ENCODE measurements at places on chromosomes 5 and 9. TPM values are rescaled to one million over a fixed set of nuclear protein-coding genes. Genes with fewer than 3 reads are reported as not detected.

DNA sequence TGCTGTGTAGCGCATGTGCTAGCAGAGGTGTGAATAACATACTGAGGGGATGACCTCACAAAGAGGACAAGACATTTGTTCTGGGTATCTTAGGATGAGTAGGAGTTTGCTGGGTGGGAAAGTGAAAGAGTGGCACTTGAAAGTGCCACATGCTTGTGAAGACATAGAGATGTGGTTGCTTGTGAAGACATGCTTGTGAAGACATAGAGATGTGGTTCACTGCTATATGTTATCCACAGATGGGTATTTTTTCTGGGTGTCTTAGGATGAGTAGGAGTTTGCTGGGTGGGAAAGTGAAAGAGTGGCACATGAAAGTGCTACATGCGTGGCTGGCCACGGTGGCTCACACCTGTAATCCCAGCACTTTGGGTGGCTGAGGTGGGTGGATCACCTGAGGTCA lies 63.6 kb downstream of the MAST4 start:
- no peak overlapping the region for H3K27ac ChIP-seq
- no peak overlapping the region for H3K4me3 ChIP-seq
- H3K36me3 ChIP-seq: no peaks in the 10 kb centered on the region
- no peak for DNase-seq

GRCh38 chr9:85941622-85941940 lies 635 bp downstream of the NAA35 start:
- H3K4me3 ChIP-seq: no peak overlapping the region
- peaks cover 22% of the 10 kb centered on the region for H3K4me1 ChIP-seq
- no peaks in the 10 kb centered on the region for H3K27me3 ChIP-seq
- H3K27ac ChIP-seq: peak overlapping the region; percentile 80
- DNase-seq: no peak

GRCh38 chr5:138029501-138029900 lies 3.4 kb downstream of the FAM13B start:
- DNase-seq: no peak
- no peaks in the 10 kb centered on the region for H3K27me3 ChIP-seq
- peaks cover 57% of the 10 kb centered on the region for H3K4me1 ChIP-seq
- H3K4me3 ChIP-seq: peak overlapping the region; percentile 55

The SKP2 gene
- total RNA-seq: 63.4 TPM

The GPR151 gene
- not detected for total RNA-seq

GRCh38 chr5:96809921-96810320 lies 2.2 kb upstream of the ERAP1 start:
- peak overlapping the region; percentile 64 for H3K4me3 ChIP-seq
- H3K4me1 ChIP-seq: peaks cover 65% of the 10 kb centered on the region
- DNase-seq: peak; percentile 43
- peak overlapping the region; percentile 67 for H3K27ac ChIP-seq
- peaks cover 12% of the 10 kb centered on the region for H3K36me3 ChIP-seq
- no peaks in the 10 kb centered on the region for H3K27me3 ChIP-seq

DNA sequence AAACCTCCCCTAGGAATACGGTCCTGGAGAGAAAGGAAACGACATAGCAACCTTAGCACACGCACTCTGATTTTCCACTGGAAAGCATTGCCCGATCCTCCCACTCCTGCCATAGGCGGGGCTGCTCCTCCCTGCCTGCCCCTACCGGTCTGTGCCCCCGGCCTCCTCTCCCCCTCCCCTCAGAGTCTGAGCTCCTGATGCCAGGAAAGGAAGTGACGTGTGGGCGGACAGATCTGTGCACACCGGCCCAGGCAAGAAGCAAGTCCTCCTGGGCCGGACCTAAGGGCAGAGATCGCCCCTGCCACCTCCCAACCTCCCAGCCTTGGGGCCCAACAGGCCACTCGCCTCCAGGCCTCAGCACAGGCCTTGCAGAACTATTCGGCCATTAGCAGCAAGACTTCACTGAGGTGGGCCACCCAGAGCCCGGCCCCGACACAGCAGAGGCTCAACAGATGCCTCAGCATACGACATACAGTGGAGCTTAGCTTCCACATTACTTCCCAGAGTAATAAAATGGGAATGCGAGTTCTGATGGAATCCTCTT lies 7.2 kb downstream of the NINJ1 start:
- H3K36me3 ChIP-seq: peaks cover 22% of the 10 kb centered on the region
- no peaks in the 10 kb centered on the region for H3K27me3 ChIP-seq
- H3K4me3 ChIP-seq: peak overlapping the region; percentile 37

DNA sequence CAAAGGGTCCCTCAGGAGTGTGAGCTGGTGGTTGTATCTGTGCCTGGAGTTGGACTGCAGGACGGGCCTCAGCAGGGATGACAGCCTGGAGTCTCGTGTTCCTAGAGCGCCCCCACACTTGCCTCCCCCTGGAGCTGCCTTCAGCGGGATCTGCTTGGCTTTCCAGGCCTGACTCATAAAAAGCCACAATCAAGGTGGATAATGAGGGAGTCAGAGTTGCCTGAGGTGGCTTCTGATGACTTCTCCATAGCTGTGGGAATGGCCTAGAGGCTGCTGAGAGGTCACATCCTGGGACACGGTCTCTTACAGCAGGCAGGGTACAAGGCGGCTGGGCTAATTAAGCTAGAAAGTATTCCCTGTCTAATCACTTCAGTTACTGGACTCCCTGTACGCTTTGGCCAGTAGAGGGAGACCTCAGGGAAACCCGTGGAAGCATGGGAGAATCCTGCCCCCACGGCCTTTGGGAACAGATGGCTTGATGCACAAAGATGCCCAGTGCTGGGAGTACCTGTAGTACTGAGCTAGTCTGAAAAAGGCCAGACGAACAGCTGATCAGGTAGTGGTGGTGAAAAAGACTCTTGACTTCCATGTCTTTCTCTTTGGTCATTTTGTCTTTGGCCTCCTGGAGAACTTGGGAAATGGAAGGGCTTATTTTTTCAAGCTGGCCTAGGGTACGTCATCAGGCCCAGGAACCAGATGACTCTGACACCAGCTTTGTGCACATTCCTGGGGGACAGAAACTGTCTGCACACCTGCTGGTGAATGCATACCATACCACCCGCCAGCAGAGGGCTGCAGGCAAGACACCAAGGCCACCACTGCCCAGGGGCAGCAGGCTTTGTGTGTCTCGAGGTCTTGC lies 16.1 kb upstream of the FRRS1L start:
- DNase-seq: peak; percentile 17
- H3K36me3 ChIP-seq: peaks cover 2% of the 10 kb centered on the region
- H3K27ac ChIP-seq: no peak overlapping the region
- peaks cover 13% of the 10 kb centered on the region for H3K4me1 ChIP-seq
- H3K4me3 ChIP-seq: no peak overlapping the region
- peaks cover 8% of the 10 kb centered on the region for H3K27me3 ChIP-seq

The CDX1 gene
- total RNA-seq: not detected

DNA sequence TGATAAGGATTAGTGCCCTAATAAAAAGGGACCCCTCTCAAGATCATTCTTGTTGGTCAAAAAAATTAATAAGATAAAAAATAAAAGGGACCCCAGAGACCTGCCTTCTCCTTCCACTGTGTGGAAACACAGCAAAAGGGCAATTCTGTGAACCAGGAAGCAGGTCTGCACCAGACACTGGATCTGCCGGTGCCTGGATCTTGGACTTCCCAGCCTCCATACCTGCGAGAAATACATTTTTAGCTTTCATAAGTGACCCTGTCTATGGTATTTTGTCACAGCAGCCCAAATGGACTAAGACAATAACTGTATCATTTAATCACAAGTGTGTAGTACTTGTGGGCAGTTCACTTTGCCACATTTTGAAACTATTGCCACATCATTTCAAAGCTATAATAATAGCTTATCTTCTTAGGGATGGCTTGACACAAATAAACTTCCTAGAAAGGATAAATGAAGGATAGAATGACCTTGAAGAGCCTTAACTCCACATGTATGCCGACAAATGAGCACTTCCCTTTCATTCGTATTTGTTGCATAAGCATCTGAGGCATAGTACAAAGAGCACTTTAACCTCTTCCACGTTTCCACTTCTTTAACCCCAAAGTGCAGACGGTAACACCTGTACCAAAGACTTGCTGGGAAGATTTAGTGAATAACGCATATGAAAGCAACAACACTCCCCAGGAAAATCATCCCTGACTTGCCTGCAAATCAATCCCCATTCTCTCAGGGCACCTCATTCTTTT lies 336.5 kb downstream of the RFX3 start:
- H3K4me1 ChIP-seq: no peaks in the 10 kb centered on the region
- no peak overlapping the region for H3K27ac ChIP-seq
- H3K4me3 ChIP-seq: no peak overlapping the region
- no peaks in the 10 kb centered on the region for H3K36me3 ChIP-seq
- no peak for DNase-seq
- H3K27me3 ChIP-seq: peaks cover 23% of the 10 kb centered on the region

- no peak overlapping the region for H3K4me3 ChIP-seq
- no peaks in the 10 kb centered on the region for H3K36me3 ChIP-seq
- H3K4me1 ChIP-seq: no peaks in the 10 kb centered on the region
- no peak for DNase-seq
- H3K27me3 ChIP-seq: no peaks in the 10 kb centered on the region
Measured at GRCh38 chr5:36570301-36571095, 35.9 kb upstream of the SLC1A3 start.

GRCh38 chr5:41270423-41271251 lies 57.3 kb upstream of the C6 start:
- no peak overlapping the region for H3K27ac ChIP-seq
- no peaks in the 10 kb centered on the region for H3K36me3 ChIP-seq
- DNase-seq: no peak
- no peaks in the 10 kb centered on the region for H3K4me1 ChIP-seq
- no peak overlapping the region for H3K4me3 ChIP-seq

The PANK3 gene
- 59.6 TPM for total RNA-seq

The CCDC192 gene
- not detected for total RNA-seq

The PSMD5 gene
- total RNA-seq: 69.3 TPM

The LCN15 gene
- not detected for total RNA-seq

The OR13C9 gene
- not detected for total RNA-seq

The NOTCH1 gene
- total RNA-seq: 51.6 TPM

DNA sequence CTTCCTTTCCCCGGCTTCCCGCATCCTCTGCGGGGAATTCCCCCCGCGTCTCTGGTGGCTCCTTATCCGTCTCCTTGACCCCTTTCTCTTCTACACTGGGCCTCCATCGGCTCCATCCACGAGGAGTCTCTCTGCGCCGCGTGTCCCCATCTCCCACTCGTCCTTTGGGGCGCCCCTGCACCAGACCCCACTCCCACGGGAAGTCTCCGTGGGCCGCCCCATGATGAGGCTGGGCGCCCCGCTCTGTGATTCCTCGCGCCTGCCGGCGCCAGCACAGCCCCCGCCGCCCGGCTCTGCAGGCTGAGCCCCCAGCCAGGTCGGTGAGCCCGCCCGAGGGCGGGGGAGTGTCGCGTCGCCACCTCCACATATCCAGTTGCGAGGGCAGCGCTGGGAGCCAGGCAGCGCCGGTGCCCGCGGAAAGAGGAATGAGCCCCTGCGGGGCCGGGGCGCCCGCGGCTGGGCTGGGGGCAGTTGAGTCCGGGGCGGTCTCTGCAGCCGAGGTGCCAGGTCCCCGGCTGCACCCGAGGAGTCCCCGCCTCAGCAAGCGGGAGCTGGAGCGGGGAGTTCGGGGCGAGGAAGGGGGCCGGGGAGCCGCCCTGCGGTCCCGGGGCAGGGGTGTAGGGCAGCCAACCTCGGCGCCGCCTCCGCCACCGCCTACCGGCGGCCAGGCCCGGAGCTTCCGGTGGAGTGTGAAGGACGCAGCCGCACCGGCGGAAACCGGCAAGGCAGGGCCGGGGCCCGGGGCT lies 2.1 kb upstream of the TRAF1 start:
- H3K27me3 ChIP-seq: no peaks in the 10 kb centered on the region
- H3K36me3 ChIP-seq: peaks cover 49% of the 10 kb centered on the region
- peak; percentile 83 for DNase-seq
- peaks cover 78% of the 10 kb centered on the region for H3K4me1 ChIP-seq
- peak overlapping the region; percentile 100 for H3K27ac ChIP-seq

- H3K36me3 ChIP-seq: peaks cover 22% of the 10 kb centered on the region
- peaks cover 34% of the 10 kb centered on the region for H3K4me1 ChIP-seq
- no peak for DNase-seq
- no peak overlapping the region for H3K4me3 ChIP-seq
Measured at GRCh38 chr9:95465115-95465514, 51.7 kb downstream of the PTCH1 start.

DNA sequence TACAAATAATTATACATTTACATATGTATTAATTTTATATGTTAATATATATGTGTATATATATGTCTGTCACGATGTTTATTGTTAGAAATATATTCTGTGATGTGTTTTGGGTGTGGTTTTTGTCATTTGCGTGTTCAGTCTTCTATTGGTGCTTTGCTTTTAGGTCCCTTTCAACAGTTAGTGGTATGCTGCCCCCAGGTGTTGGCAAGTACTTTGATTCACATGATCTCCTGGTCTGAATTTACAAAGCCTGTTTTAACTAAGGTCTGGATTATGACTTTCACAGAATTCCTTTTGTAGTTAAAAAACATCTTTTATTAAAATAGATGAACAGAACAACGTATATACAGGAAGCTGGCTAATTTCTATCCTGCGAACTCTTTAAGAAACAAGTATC lies 271.5 kb downstream of the CCDC171 start:
- H3K4me3 ChIP-seq: no peak overlapping the region
- H3K4me1 ChIP-seq: no peaks in the 10 kb centered on the region
- no peaks in the 10 kb centered on the region for H3K36me3 ChIP-seq
- no peak overlapping the region for H3K27ac ChIP-seq

GRCh38 chr9:1456301-1457024 lies 406.3 kb downstream of the DMRT2 start:
- no peak overlapping the region for H3K4me3 ChIP-seq
- H3K4me1 ChIP-seq: peaks cover 4% of the 10 kb centered on the region
- H3K36me3 ChIP-seq: no peaks in the 10 kb centered on the region
- H3K27me3 ChIP-seq: peaks cover 7% of the 10 kb centered on the region
- H3K27ac ChIP-seq: no peak overlapping the region
- no peak for DNase-seq

DNA sequence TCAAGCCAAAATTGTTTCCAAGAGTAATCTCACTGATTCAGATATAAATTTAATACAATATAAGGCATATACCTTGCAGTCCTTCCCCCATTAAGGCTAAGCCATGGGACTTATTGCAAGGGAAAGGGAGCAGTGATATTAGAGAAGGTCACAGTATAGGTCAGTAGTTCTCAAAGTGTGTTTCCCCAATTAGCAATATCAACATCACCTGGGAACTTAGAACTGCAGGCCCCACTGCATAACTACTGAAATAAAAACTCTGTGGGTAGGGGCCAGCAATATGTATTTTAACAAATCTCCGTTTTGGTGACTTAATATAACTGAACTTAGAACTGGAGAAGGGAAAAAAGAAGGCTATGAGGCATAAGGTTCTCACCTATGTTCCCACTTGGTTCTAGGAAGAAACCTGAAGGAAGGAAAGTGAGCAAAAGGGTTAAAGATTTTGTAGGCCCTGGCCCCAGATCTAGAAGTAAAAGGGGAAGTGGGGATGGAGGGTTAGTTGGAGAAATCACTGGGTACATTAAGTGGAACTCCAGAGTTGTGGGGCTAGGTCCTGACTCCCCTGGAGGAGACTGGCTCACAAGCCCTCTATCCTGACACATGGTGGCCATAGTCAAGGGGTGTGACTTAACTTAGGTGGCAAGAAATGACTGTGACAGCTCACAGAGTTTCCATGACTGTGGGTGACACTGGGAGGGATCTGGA lies 40.7 kb downstream of the WDR36 start:
- peaks cover 5% of the 10 kb centered on the region for H3K27me3 ChIP-seq
- H3K4me1 ChIP-seq: peaks cover 16% of the 10 kb centered on the region
- no peak for DNase-seq
- no peak overlapping the region for H3K27ac ChIP-seq
- no peak overlapping the region for H3K4me3 ChIP-seq

The SLC34A3 gene
- not detected for total RNA-seq

The SOHLH1 gene
- not detected for total RNA-seq

GRCh38 chr5:87649455-87649854 lies 236.7 kb upstream of the CCNH start:
- H3K27ac ChIP-seq: no peak overlapping the region
- no peaks in the 10 kb centered on the region for H3K27me3 ChIP-seq
- H3K4me3 ChIP-seq: no peak overlapping the region
- H3K36me3 ChIP-seq: no peaks in the 10 kb centered on the region
- H3K4me1 ChIP-seq: no peaks in the 10 kb centered on the region

Data from activated naive CD8-positive, alpha-beta T cell treated with anti-CD3 and anti-CD28 coated beads for 36 hours (primary cell).